ENCODE measurements at places on chromosomes 6 and 20.

GRCh38 chr20:39913274-39913673 is 775.8 kb downstream of the MAFB start:
- no peak for DNase-seq

DNA sequence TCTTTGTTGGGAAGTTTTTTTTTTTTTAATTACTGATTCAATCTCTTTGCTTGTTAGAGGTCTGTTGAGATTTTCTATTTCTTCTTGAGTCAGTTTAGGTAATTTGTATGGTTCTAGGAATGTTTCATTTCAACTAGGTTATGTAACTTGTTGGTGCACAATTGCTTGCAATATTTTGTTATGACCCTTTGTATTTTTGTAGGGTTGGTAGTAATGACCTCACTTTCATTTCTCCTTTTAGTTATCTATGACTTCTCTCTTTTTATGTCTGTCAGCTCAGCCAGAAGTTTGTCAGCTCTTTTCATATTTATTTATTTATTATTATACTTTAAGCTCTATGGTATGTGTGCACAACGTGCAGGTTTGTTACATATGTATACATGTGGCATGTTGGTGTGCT is 51.1 kb upstream of the SLC24A3 start:
- DNase-seq = no peak

DNA sequence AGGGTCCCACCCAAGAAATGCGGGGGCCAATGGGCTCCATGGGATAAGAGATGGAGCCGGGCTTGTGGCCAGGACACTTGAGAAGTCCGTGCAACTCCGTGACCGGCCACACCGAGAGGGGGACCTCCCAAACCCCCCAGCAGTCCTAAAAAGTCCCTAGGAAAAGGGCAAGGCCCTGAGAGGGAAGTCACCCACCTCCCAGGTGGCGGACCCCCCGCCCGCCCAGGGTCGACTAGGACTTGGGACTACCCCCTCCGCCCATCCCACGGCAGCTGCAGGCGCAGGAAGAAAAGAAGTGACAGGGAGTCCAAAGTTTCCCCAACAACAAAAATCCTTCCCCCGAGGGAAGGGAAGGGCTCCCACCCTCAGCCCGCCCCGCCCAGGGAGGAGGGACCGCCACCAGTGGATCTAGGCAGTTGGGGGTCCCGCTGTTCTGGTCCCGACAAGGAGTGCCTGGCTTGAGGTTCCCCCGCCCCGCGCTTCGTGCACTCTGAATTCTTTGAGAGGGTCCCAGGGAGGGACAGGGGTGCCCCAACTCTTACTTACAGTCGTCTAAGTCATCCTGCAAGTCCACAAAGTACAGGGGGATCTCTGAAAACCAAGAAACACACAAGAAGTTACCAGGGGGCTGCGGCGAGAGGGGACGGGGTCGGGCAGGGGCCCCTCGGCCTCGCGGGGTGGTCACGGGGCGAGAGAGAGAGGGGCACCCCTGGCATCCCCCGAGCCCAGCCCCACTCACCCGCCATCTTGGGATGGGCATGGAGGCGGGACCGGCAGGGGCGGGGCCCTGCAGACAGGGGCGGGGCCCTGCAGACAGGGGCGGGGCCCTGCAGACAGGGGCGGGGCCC is 611 bp upstream of the RAB22A start:
- DNase-seq = peak; percentile 49

- no peak for DNase-seq
Observed at GRCh38 chr6:71676298-71676697, 210.1 kb upstream of the RIMS1 start.

- no peak for DNase-seq
Observed at GRCh38 chr6:135105710-135106109, 51.1 kb upstream of the HBS1L start.

DNA sequence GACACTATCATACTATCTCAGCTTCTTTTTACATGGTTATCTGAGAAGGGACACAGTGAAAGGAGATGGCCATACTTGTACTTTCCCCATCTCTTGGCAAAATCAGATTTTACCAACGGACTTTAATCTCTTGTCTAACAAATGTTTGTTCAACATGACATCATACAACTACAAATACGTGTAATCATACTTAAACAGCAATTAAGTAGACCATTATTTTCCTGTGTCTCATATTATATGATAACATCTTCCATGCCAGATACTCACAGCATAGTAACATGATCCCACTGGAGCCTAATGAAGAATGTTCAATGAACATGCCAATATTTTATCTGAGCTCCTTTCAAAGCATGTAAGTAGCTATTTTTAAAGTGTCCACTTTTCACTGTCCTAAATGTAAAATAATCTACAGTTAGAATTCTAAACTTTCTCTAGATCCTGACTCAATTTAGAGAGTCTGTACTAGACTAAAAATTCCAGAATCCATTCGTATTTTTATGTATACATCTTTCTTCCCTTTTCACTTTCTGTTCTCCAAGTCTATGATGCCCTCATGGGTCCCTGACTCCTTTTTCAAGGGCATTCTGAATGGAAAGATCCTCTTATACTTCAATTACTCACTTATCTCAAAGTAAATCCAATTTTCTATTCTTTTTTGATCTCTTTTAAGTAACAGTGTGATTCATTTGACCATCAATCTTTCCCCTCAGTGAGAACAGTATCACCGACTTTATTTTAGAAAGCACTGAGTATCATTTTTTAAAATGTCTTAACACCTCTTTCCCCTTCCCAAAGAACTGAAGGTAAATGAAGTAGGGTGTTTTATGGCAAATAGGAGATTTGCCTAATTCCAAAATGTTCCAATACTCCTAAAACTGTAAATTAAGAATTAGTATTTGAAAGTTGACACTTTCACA is 133.5 kb downstream of the CDK19 start:
- no peak for DNase-seq

GRCh38 chr6:144820270-144820669 is 535.1 kb downstream of the UTRN start:
- DNase-seq = no peak

DNA sequence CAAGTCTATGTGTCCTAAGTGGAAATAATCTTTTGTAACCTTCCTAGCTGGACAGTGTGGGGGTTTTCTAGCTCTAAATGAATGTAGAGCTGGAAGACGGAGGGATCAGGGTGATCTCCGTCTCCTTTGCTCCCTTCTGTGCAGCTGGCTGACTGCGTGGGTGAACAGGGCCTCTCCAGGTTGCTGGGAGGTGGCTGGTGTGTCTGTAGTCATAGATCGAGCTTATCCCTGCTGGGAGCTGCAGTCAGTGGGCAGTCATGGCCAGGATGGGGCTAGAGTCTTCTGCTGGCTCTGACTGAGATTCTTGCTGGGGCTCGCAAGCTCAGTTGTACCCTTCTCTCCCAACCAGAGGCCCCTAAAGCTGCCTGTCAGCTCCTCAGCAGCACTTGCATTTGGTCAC is 6.4 kb downstream of the SEC23B start:
- no peak for DNase-seq

GRCh38 chr20:45781391-45781931 is 10.2 kb downstream of the WFDC3 start:
- DNase-seq = no peak

DNA sequence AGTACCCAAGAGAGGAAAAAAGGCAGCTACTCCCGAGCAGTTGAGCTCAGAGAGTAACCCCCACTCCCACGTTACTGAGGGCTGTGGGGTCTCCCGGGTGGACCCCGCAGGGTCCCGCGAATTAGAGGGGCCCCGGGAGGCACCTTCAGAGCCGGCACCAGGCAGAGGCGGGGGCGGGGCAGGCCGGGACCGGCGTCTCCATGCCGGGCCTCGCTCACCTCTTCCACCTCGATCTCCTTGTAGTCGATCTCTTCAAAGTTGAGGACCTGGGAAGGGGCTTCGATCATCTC is 381 bp downstream of the MAP3K7 start:
- no peak for DNase-seq

DNA sequence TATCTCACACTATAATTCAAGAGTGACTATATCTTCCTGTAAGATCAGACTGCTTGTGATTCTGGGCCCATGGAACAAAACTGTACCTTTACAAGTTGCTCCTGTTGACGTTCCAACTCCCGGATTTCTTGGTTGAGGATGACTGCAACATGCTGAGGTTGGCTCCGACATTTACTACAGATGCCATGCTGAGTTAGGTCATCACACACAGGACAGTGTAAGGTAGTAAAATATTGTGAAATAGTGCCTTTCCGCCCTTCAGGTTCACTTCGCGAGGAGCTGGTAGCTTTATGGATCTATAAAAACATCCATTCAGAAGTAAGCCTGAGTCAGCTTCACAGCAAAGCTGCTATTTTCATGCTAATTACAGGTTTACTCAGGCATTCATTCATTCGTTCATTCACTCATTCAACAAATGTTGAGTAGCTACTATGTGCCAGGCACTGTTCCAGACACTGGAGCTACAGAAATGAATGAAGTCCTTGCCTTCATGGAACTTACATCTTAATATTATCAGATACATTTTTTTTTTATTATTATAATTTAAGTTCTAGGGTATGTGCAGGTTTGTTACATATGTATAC is 175.7 kb downstream of the REV3L start:
- DNase-seq = no peak

GRCh38 chr6:2165286-2165685 is 80.1 kb downstream of the GMDS start:
- no peak for DNase-seq

DNA sequence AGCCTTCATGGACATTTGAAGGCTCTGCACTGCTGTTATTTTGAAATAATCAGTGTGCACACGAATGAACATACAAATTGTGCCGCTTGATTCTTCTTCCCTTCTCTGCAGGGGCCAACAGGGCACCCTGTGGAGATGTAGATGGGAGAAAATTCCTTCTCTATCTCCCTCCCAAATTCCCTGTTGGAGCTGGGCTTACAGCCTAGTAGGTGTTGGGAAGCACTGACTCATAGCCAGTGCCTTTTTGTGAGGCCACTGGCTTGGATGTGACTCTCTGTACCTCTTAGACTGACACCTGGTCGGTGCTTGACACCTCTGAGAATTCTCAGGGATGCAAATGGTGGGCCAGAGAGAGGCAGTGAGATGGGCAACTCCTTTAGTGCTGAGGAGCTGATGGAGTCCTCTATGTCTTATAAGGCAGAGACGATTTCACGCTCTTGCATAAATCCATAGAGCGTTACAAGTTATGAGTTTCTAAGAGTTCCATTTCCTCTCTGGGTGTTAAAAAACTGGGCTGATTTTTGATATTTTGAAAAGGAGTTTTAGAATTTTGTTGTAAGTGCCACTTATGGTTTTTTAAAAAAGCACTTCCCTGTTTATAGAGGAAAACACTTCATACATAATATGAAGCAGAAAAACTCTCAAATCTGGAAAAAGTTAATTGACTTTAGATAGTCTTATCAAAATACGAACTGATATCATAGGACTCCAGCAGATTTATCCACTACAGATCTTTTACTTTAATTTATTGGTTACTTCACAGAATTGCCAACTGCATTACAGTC is 89.8 kb upstream of the MAP3K7 start:
- no peak for DNase-seq

DNA sequence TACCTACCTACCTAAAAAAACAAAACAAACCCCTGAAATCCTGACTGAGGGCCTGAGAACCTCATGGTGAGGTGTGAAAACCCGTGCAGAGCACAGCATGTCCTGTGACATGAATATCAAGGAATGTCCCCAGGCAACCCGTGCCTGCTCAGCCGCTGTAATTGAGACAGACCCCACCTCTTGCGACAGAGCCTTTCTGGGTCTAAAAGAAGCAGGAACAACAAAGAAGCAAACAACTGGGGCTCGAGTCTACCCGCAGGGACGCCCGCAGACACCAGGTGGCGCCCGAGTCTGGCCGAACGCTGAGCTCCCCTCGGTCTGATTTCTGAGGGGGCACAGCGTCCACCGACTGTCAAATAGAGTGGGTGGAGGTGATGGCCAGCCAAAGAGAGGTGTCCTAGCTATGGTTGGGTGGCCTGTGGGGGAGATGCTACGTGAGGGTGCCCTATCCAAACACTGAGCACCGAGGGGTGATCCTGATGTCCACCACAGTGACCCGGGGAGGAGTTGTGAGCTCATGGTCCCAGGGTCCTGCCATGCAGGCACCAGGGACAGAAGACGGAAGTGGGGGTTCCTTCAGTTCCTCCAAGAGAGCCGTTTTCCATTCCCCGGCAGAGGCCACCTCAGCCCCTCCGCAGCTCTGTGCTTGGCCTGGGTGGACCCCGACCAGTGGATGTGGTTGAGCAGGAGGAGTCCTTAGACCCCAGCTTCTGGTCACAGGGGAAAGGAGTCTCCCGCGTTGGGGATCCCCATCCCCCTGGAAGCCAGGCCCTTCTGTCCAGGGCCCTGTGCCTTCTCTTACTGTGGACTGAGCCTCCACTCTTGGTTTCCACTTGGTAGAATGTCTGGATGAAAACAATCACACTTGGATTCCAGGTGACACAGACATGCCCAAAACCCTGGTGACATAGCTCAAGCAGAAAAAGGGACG is 268.2 kb downstream of the CDC5L start:
- DNase-seq = peak; percentile 66

DNA sequence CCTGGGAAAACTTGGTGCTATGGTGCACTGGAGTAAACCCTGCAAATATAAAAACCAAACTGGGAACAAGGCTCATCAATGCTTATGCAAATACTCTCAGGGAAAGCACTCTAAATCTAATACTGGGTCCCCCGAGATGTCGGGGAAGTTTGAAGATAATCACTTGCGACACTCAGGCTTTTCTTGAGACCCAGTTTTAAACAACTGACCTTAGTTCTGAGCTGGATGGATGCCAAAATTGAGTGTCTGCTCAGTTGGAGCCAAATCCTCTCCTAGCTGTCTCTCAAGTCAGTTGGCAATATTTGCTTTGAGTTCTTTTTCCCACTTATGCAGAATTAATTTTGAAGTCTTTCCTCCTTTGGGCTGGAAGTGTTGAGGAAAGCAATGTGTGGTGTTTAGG is 75.5 kb upstream of the CD2AP start:
- no peak for DNase-seq

DNA sequence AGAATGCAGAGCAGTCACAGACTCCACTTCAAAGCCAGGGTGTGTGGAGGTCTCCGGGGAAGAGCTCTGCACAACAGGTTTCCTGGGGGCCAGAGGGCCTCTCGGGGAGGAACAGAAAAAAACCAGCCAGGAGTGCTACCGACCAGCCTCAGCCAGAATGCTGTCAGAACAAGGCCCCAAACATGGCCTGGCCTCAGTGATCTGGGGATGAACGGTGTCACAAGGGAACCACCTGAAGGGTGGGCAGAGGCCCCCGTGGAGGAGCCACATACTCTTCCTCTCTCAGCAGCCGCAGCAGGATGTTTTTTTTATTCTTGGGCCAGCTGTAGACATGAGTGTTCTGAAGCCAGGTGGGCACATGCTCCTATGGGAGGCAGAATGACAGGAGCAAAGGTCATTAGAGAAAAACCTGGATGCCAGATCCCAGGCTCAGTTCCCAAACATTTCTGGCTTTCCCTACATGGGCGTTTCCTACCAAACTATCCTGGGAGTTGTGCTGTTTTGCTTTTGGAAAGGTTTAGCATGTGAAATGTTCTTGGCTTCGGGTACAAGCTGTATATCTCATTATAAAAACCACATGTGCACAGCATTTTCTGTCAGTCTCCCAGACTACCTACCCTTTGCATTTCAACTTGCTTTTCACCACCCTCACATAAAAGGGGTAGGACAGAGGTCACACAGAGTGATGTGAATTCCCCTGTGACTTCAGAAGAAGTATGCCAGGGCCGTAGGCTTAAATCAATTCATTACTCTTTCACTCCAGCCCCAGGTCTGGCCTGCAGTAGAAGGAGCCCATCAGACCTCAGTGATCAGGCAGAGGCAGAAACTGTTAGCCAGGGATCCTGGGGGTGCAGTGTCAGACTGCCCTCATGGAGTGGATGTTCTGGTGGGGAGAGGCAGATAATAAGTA is 46.2 kb downstream of the TRAF3IP2 start:
- DNase-seq = no peak

All from activated T-cell treated with anti-CD3 and anti-CD28 coated beads for 4 hours (primary cell).